Erythroblast (primary cell): ENCODE measurements at places on chromosomes 1 and 21.

DNA sequence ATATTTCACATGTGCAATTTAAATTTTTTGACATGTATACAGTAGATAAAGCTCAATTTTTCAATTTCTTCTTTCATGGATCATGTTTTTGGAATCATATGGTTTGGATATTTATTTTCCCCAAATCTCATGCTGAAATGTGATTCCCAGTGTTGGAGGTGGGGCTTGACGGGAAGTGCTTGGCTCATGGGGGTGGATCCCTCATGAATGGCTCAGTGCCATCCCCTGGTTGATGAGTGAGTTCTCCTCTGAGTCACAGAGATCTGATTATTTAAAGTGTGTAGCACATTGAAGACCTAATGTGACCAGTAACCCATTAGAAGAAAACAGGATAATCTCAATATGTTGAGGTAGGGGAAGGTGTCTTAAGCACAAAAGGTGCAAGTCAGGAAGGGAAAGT, 9.1 kb upstream of the IFI16 start:
- no peak for DNase-seq

- no peak for DNase-seq
These were observed 316.0 kb upstream of the VAMP3 start for GRCh38 chr1:7454895-7455784.

DNA sequence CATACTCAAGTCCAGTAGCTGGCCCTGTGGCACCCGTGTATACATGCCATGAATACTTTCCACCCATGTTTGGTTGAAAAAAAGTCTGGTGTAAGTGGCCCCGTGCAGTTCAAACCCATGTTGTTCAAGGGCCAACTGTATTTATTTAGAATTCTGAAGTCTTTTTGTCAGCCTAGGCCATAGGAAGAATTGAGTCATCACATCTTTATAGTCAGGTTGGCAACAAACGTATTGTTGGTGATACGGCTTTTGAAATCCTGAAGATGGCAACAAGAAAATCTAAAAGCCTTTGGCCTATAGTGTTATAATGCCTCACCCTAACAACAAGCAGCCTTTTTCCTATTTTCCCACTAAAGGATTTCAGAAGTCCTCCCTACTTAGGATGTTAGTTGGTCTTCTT, 363.6 kb downstream of the PLPP3 start:
- DNase-seq = no peak

- peak; percentile 77 for DNase-seq
These were observed at the start of gene NR0B2 for GRCh38 chr1:26913754-26914619. Gene NR0B2 (minus strand): TSS chr1:26913975. CDS start chr1:26913940, 35 bp downstream.

DNA sequence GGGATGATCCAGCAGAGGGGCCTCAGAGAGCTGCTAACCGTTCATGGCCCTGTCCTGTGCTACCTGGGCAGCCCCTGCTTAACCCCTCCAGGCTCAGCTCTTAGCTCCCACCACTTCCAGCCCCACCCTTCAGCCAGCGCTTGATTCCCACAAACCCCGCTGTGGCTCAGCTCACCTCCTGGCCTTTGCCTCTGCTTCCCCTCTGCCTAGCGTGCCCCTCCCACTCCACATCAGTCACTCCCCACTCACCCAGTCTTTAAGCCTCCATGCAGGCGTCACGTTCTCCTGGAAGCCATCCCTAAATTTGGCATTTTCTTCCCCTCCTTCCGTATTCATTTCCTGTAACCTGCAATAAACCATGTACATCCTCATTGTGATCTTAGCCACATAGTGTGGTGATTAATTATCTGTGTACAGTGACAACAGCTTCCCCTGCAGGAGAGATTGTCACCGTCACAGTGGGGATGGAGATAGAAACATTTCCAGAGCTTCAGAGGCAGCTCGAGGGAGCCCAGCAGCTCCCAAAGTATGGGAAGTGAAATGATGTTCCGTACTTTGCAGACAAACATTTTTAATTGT, 65.5 kb downstream of the EPHB2 start:
- no peak for DNase-seq

- peak; percentile 67 for DNase-seq
These were observed 62.8 kb downstream of the MAGI3 start for GRCh38 chr1:113452921-113453770.

- DNase-seq = no peak
These were observed 1.7 kb downstream of the IKBKE start for GRCh38 chr1:206472024-206472423.

DNA sequence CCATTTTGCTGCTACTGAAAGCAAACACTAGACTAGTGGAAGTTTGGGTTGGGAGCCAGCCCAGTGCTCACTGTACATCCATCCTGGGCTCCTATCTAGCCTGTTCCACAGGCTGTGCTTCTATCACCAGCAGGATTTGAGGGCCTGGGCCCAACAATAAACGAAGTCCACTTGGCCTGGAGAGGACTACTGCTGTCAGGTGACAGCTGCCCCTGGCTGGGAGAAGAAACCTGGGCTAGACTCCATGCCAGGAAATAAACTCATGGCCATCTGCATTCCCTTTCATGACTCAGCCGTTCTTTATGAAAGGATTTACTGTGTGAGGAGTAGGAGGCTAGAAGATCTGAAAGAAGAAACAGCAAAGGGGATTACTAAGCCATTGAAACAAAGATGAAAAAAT, 35.5 kb downstream of the COLGALT2 start:
- DNase-seq = no peak

DNA sequence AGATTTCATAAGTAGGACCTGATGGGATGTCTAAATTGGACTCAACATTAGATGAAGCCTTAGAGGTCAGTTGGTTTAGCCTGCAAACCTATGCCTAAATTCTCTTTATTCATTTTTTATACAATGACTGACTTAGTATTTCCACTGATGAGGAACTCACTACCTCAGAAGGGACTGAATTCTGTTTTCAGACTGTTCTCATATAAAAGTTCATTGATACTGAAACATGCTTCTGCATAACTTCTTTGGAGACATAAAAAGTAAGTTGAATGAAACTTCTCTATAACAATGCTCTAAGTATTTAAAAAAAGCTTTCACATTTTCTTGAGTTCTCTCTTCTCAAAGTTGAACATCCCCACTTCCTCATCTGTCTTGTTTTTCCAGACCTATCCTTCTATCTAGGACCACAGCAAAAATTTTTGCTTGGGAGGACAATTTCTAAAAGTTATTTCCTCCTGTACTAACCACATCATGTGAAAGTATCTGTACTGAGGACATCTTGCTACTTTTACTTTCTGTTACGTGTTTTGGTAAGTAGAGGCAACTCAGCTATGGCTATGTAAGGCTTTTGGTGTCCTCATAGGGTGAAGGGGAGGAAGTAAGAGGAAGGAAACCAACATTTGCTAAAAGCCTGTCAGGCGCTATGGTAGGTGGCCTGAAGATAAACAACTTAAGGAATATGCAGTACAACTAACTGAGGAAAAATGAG, 64.1 kb downstream of the USP24 start:
- no peak for DNase-seq

- DNase-seq = no peak
These were observed 70.4 kb downstream of the CACHD1 start for GRCh38 chr1:64540265-64540791.

- DNase-seq = no peak
These were observed 26.4 kb upstream of the RNF187 start for GRCh38 chr1:228460821-228461220.

- DNase-seq = no peak
These were observed 193.9 kb downstream of the FMN2 start for GRCh38 chr1:240285540-240285939.

DNA sequence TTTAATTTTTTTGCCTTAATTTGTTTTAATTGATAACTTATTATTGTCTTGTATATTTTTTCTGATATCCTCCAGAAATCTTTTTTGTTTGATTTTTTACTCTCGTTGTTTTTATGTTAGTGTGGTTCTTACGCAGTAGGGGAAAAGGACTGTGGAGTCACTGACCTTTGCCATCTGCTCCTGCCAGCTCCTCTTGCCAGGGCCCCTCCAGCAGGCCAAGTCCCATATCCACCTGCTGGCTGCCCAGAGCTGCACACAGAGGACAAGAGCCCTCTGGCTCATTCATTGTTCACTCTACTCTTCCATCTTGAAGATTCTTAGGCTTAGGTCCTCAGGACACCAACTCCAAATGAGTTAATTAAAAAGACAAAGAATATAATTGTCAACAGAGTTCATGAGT, 316.4 kb upstream of the DUSP10 start:
- no peak for DNase-seq

DNA sequence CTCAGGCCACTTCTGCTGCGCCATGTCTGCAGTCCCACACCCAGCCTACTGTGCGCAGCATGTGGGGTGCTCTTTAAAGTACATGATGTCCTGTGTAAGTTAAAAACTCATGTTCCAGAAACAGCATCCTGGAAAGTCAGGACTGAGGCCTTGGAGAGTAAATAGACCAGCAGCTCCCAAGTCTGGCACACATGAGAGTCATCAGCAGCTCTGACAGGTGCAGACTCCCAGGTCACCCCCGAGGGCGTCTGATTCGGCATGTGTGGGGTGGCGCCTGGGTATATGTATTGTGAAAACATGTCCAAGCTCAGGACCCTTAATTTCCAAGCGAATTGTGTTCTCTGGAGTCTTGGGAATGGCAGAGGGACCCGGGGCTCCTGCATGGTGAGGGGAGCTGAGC, 120.1 kb upstream of the RUNX3 start:
- DNase-seq = no peak

GRCh38 chr21:34128124-34128523, 54.7 kb downstream of the MRPS6 start:
- no peak for DNase-seq

- DNase-seq = no peak
These were observed 20.2 kb upstream of the KCNAB2 start for GRCh38 chr1:6025269-6026094.

GRCh38 chr1:174680101-174680500, 232.3 kb downstream of the GPR52 start:
- peak; percentile 9 for DNase-seq

DNA sequence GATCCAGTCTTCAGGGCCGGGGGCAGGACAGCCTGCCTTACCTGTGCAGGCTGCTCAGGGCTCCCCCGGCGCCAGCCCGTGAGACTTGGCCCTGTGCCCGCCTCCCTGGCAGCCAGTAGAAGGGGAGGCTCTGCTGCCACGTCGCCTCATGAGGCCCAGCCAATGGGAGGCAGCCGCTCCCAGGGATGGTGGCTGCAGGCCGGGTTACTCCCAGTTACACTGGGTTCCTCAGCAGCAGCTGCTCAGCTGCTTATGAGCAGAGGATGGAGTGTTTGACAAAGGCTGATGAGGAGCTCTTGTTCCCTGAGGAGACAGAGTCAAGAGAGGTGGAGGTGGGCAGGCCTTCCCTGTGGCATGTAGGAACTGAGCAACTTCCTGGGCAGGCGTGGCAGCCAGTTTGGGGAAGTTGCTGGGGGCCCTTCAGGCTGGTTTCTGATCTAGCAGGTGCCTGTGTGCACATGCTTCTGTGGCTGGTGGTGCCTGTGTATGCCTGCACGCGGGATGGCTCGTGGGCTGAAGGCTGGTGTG, 5.5 kb downstream of the MFSD2A start:
- DNase-seq = peak; percentile 64
